Activated gamma-delta T cell treated with anti-CD3 and anti-CD28 coated beads, Interleukin-2, amount 50 U/mL, for 16 hours (primary cell): ENCODE measurements at places on chromosomes 7 and 10.

DNA sequence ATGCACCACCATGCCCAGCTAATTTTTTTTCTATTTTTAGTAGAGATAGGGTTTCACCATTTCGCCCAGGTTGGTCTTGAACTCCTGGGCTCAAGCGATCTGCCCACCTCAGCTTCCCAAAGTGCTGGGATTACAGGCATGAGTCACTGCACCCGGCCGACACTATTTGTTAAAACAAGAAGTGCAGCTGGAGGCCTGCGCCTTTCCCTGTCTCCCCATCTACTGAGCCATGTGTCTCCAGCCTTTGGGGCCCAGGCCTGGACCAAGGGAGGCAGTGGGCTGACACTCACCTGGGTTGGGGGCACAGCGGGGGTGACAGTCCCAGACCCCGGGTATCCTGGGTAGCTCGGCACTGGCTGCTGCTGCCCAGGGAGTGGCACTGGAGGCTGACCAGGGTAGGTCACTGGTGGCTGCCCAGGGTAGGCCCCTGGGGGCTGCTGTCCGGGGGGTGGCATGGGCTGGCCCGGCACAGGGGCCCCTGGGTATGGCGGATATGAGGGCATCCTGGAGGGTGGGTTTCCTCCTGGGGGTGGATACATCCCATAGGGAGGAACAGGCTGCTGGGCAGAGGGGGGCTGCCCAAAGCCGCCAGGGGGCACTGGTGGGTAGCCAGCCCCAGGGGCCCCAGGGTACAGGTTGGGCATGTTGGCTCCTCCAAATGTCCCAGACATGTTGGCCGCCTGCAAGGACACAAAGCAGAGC is 36.3 kb downstream of the PLAC9 start:
- DNase-seq, result no peak

- no peak for DNase-seq
Measured at GRCh38 chr10:62815381-62816075, 638 bp downstream of the EGR2 start.

- no peak for DNase-seq
Measured at GRCh38 chr10:14379556-14380280, 49.0 kb upstream of the FRMD4A start.

GRCh38 chr7:134866617-134867016 is 87.2 kb downstream of the CALD1 start:
- DNase-seq, result no peak

DNA sequence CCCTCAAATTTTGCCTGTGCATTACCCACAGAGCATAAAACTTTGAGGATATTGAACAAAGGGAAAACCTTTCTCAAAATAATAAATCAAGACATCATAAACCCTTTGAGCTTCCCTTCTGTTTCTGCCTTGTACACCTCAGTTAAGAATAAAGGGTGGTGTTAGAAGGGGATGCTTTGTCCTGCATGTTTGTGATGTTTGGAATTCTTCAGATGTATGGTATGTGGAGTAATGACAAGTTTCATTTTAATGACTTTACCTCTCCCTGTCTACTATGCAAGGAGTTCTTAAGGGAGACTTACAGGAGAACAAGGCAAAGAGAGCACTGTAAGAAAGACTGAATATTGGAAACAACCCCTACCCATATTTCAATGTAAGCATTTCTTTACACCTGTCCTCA is 99.2 kb downstream of the HECW1 start:
- DNase-seq, result no peak

DNA sequence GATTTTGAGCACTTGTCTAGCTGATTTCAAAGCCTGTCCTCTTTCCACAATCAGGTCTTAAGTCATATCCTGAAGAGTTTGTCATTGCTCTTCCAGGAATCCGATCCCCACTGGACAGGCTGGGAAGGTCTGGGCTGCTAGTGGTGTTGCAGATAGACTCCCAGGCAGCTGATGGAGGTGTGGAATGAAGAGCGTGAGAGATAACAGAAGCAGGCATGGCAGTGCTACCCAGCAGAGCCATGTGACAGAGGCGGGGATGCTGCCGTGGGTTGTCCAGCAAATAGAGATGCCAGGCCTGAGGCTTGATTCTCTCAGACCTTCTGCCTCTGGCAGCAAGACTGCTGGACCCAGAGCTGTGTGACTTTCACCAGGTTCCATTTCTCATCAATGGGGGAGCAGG is 116.5 kb upstream of the EEPD1 start:
- no peak for DNase-seq

- no peak for DNase-seq
Measured at GRCh38 chr10:124072106-124072505, 21.3 kb downstream of the CHST15 start.

DNA sequence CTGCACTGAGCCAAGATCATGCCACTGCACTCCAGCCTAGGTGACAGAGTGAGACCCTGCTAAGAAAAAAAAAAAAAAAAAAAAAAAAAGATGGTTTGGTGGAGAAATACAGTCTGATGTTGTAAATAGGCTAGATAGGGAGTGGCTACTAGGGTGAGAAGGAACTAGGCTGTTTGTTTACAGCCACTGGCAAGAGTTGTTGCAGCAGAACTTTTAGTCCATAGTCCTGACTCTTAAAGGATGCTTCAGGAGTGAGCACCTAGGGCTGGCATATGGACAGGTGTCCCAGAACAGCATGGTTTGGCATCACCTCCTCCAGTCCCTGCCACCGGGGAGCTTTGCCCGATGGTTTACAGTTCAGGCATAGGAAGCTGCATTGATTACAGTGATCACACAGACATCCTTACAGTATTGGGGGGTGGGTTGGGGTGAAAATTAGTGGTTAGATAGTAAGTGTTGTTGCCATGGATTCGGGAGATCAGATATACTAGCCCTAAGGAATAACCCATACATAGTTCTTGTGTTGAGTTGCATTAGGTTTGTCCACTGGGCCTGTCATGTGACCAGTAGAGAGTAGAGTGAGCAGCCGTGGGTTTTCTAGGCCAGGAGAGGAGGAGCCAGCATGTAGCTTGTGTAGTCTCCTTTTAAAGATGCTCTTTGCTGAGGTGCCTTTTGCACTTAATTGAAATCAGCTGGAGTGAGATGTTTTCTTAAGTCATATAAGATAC is 35.9 kb downstream of the ZRANB1 start:
- DNase-seq, result no peak

DNA sequence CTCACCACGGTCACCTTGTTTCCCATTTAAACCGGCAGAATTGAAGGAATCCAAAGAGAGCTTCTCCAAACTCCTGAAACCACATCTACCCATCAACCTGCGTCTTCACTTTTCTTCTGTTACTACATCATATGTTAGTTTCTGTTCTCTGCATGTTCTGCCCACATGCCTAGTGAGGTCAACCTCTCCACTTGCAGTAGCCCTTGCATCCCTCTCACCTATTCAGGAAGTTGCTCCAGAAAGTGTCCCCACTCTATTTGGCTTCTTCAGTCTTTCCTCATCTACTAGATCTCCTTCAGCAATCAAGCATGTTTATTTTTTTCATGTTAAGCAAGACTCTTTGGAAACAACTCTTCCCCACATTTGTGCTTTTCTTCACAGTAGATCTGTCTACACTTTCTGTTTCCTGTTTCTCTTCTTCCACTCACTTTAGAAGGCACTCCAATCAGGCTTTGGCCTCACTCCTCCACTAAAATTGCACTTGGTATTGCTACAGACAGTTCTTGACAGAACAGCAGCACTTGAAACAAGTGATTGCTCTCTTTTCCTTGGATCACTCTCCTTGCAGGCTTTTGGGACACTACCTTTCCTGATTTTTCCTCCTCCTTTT is 7.5 kb downstream of the SAMD9L start:
- DNase-seq, result no peak
